ENCODE measurements at places on chromosomes 3 and 15.

GRCh38 chr15:69868756-69869155 lies 229.0 kb downstream of the TLE3 start:
- no peak for DNase-seq

- no peak for DNase-seq
Observed at GRCh38 chr15:65095747-65096104, 19.2 kb downstream of the KBTBD13 start.

DNA sequence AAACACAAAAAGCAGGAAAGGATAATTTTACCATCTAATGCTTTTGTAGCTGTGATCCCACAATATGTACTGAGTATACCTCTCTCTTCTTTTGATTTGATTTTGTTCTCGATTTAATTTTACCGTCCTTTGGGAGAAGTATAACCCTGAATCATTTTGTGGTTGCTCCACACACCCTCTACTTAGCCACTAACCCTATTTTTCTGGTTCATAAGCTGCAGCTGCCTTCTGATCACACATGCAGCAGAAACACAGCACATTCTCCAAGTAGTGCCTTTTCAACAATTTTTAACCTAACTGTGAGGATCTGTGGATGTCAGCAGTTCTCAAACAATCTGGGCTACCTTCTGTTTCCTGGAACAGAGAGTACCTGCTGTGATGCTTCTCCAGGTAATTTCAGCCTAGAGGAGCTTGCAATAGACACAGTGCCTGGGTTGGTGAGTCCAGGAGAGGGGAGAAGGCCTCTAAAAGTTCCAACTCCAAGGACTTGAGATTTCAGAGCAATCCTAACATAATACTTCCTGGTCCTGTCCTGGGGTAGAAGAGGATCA lies 40.3 kb downstream of the HGD start:
- DNase-seq: no peak

GRCh38 chr3:149969110-149969939 lies 1.4 kb downstream of the PFN2 start:
- DNase-seq: peak; percentile 70

DNA sequence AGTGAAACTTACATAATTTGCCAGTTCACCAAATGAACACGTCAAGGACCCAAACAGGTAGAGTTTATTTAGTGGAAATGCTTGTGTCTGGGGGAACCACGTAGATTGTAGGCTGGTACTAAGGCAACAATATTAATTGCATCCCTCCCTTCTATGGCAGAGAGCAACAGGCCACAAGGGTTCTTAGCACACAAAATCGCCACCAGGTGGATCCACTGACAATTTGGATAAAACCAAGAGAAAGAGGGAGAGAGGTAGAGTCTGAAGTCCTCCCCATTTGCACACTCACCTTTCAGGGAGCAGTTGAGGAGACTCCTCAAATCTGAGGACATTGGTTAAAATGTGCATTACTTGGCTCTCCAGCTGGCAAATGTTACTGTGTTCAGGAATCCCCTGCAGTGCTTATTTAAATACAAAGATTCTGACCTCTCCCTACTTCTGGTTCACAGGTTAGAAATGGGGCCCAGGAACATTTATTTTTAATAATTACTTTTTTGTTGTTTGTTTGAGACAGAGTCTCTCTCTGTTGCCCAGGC lies 181.0 kb upstream of the FEZF2 start:
- DNase-seq: peak; percentile 9

- no peak for DNase-seq
Observed at GRCh38 chr3:148150141-148150540, 547.6 kb upstream of the AGTR1 start.

- DNase-seq: no peak
Observed at GRCh38 chr3:180332608-180333007, 269.4 kb upstream of the TTC14 start.

Measured in AG08395 (cell line).